Fibroblast of skin of back (primary cell): ENCODE measurements at places on chromosomes 16 and 17.

DNA sequence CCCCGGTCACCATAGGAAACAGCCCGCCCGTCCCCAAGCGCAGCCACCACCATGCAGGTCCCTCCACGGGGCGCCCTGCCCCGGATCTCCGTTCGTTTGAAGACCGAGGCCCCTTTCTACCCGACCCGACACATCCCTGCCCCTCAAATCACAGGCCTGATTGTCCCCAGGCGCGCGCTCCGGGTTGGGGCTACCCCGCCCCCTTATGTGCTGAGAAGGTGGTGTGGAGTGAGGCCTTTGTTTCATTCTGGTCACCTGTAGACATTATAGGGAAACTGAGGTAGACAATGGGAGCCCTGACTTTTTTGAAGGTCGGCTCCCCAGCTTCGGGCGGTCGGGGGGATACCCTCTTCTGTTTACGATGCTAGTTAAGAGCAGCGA lies 763 bp upstream of the ACTG1 start:
- DNase-seq, result peak; percentile 78

DNA sequence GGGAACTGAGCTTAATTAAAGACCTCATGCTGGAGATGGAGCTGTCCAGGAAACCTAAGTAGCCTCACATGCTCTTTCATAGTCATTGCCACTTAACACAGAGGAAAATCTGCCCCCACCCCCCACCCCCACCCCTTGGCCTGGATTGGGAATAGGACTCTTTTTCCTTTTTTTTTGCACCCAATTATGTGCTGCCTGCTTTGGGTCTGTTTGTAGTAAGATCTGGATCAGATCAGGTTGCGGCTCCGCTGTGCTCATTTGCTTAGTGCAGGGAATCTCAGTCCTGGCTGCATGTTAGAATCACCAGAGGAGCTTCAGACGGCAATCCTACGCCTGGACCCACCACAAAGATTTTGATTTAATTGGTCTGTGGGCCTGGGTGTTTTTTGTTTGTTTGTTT lies 219.0 kb downstream of the UTP18 start:
- DNase-seq, result no peak

- peak; percentile 66 for DNase-seq
These were observed 74.5 kb upstream of the MYOCD start for GRCh38 chr17:12591021-12591735.

DNA sequence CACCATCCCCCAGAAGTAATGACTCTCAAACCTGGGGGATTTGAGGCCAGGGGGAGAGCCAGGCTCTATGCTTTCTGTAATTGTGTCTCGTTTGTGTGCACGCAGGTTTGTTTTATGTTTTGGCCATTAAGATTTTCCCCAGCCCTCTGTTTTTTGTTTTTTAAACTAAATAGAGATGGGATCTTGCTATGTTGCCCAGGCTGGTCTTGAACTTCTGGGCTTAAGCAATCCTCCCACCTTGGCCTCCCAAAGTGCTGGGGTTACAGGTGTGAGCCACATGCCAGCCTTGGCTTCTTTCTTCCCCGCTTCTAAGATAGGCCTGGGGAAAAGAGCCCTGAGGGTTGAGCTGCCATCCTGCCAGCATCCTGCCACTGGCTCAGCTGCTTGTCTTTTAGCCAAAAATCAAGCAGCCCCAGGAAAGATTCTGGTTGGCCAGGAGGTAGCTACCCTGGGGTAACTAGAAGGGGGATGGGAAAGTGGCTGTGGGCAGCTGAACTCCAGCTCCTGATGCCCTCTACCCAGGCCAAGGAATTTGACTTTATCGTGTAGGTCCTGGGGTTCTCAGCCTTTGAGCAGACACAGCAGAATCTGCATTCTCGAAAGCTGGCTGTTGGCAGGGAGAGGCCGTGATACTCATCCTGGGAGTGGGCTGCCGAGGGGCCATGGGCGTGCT lies 18.4 kb downstream of the KDM8 start:
- DNase-seq, result no peak

- no peak for DNase-seq
These were observed 22.5 kb downstream of the METRNL start for GRCh38 chr17:83101805-83102480.

GRCh38 chr16:2083876-2084780 lies 36.3 kb downstream of the TSC2 start:
- DNase-seq, result no peak

DNA sequence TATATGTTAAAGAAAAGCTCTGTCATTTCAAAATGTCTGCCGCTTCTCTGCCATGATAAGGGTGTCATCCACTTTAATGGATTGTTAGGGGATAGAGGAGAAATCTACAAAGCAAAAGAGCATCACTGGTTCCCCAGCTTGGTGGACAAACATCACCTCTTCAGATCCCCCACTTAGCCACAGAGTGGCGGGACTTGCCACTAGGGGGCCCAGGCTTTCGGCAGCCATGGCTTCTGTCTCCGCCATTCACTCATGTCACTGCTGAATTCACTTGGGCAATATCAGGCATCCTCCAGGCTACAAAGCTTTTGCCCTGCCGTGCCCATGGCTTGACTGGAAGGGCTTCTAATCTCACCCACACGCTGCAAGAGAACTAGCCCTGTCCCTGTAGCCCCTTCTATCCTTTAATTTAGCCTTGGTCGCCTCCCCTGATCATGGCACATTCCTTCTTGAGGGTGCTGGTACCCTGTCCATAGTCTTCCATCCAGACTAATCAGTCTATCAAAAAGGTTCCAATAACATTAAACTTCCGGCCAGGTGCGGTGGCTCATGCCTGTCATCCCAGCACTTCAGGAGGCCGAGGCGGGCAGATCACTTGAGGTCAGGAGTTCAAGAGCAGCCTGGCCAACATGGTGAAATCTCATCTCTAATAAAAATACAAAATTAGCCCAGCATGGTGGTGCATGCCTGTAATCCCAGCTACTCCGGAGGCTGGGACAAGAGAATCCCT lies 34.7 kb downstream of the SBK1 start:
- peak; percentile 51 for DNase-seq

- no peak for DNase-seq
These were observed 190.9 kb downstream of the CCDC182 start for GRCh38 chr17:57553991-57554825.

DNA sequence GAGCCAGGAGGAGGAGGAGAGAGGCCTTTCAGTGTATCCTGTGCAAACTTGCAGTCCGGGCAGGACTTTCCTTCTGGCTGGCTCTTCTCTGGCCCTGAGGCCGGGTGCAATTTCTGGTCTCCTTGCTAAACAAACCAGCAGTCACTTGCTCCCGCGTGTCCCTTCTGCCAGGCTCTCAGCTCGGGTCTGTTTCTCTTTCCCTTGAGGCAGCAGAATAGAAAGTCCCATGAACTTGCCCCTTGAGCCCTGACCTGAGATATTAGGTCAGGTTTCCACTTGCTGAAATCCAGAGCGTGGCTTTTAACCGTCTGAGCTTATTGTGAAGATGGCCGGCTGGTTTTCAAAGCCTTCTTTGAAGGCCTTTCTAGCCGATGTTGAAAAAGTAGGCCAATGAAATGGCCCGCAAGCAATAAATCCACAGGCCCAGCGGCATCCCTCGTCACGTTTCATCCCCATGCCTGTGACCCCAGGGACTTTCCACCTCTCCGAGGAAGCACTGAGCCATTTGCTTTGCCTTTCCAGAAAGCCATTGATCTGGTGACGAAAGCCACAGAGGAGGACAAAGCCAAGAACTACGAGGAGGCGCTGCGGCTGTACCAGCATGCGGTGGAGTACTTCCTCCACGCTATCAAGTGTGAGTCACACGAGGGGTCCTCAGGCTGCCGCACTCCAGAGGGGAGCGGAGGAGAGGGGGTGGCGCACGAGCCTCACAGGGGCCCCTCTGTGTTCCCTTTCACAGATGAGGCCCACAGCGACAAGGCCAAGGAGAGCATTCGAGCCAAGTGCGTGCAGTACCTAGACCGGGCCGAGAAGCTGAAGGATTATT lies 4.5 kb downstream of the VPS4A start:
- DNase-seq, result no peak

- peak; percentile 82 for DNase-seq
These were observed 9.5 kb upstream of the ARL4D start for GRCh38 chr17:43389046-43389947.

DNA sequence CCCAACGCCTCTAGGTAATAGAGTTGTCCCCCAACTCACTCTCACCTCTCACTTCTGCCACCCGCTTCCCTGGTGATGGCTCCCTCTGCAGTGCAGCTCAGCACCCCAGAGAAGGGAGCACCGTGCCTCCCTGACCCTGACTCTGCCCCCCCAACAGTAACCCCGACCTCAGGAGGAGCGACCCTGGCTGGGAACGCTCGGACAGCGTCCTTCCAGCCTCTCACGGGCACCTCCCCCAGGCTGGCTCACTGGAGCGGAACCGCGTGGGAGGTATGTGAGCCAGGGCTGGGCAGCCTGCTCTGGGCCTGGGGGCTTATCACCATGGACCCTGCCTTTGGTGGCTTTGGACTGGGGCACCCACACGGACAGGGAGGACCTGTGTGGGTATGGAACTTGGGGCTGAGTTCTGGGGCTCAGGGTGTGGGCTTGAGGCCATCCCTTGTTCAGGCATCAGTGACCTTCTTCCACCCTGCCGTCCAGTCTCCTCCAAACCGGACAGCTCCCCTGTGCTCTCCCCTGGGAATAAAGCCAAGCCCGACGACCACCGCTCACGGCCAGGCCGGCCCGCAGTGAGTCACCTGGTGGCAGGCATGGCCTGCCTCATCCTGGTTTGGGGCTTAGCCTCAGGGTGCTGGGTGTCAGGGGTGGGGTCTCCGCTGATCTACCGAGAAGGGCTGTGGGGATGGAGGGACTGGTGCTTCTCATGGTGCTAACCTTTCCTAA lies 6.7 kb upstream of the C17orf107 start:
- no peak for DNase-seq

GRCh38 chr16:49489686-49490320 lies 116.2 kb downstream of the C16orf78 start:
- no peak for DNase-seq

GRCh38 chr16:82652826-82653225 lies 26.1 kb downstream of the CDH13 start:
- DNase-seq, result no peak

GRCh38 chr17:65287040-65287439 lies 149.9 kb downstream of the RGS9 start:
- DNase-seq, result peak; percentile 84

- DNase-seq, result no peak
These were observed 193.6 kb downstream of the CDH8 start for GRCh38 chr16:61842666-61843065.

DNA sequence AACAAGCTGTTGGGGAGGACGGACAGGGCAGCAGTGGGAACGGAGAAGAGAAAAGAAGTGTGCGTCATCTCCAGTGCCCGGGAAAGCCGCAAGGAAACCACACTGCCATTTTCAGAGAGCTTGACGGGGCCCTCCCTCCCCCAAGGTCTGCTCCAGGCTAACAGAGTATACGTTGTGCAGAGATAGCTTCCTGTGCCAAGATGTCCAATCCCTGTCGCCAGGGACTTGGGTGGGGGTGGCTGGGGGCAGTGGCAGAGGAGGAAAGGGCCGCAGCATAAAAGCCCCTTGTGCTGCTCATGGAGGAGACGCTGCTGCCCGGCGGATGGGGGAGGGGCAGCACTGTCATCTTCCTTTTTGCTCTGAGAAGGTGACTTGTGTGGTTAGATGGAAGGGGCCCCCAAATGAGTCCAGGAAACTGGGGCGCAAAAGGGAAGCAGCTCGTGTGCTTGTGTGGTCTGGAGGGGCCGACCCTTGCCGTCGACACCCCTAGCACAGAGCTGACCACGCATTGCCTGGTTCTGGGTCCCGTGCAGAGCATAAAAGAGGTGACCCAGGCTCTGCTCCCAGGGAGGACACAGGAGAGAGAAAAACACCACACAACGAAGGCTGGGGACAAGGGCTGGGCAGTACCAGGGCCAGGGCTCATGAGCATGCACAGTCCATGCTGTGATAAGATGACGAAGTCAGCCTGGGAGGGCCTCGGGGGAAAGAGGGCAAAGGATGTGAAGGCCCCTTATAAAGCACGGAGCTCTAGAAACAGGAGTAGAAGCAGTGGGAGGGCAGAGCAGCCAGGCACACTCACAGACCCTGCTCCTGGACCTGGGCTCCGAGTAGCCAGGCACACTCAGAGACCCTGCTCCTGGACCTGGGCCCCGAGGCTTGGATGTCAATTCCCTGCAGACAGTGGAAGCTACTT lies 372.7 kb downstream of the SLC39A11 start:
- peak; percentile 67 for DNase-seq

DNA sequence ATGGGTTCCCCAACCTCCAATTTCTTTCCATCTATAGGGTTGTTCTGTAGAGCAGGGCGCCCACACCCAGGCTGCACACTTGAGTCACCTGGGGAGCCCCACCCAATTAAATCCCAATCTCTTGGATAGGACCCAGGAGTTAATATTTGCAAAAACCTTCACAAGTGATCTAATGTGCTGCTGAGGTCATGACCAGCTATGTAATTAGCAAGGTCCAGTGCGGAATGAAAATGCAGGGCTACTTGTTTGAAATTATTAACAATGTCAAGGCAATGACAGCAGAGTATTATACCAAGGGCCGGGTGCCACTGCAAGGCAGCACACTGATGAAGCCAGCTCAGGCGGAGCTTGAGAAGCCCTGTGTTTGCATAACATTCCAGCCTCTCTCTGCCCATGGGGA lies 302.7 kb downstream of the MAF start:
- no peak for DNase-seq

DNA sequence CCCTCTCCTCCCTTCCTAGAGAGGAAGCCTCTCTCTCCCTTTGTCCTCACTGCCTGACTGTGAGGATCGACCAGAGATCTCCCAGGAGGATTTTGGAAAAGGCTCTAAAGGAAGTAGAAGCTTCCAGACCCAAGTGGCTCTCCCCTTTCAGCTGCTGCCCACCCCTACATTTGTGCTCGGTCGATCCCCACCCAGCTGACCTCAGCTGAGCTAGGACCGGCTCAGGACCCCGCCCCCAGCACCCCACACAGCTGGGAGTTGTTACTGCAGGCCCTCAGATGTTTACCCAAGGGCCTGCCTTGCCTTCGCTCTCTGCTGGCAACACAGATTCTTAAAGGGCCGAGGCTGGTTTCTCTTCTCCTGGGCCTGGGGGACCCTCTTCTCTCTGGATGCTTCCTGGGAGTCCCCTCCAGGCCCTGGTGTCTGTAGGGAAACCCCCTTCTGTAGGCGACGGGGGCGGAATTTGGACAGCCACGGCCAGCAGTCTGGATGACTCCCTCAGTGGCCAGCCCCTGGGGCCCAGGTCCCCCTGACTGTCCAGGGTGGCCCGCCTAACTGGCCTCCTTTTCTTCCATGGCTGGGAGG lies 26.9 kb upstream of the TIMP2 start:
- DNase-seq, result peak; percentile 33

- DNase-seq, result no peak
These were observed 22.7 kb downstream of the MYO15B start for GRCh38 chr17:75610103-75610984.

DNA sequence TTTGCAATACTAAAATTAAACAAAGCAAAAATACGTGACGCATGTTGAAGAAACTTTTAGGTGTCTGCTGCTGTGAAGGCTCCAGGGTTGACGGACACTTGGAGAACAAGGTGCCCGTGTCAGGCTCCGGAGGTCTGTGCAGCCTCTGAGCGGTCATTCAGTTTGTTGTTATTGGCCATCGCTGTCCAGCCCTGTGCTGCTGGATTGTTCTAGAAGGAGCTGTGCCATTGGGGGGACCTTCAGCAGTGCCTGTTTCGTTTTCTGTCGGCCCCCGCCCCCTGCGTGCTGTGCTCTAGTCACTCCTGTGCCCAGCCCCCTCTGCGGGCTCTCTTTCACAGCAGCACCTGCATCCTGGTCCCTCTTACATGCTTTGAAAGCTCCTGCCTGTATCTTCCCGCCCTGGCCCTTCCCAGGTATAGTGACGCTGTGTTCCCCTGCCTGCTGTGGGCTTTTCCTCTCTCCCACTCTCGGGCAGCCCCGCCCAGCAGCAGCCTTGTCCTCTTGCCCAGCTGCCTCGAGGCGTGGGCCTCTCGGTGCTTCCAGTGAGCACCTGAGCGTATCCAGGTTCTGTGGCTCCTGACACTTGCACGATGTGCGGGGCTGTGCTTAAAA lies 50.7 kb downstream of the RNF213 start:
- DNase-seq, result no peak
